ENCODE measurements at places on chromosomes 5 and 9. TPM values are rescaled to one million over a fixed set of nuclear protein-coding genes. Genes with fewer than 3 reads are reported as not detected.

The BSPRY gene
- total RNA-seq: not detected

The SPATA31E1 gene
- total RNA-seq: not detected

The SLC34A1 gene
- not detected for total RNA-seq

The ANKRD55 gene
- total RNA-seq: 24.4 TPM

The CCDC112 gene
- total RNA-seq: 3.9 TPM

DNA sequence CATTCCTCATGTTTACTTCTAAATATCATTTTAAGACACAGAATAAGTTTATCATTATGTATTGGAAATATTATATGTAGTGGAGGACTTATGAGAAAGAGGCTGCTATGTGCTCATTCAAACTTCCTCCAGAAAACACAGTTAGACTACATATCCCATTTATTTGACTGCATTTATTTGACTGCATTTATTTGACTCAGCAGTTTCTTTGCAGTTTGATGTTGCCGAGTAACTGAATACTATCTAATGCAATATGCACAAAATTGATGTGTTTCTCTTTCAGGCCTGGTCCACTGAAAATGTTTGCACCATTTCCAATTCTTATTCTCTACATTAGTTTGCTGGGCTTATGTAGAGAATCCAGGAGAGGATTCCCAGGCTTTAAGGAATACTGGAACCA lies 89.9 kb upstream of the FBN2 start:
- DNase-seq: no peak

- no peak for DNase-seq
Measured at GRCh38 chr9:92680166-92681119, 10.5 kb upstream of the IPPK start.

DNA sequence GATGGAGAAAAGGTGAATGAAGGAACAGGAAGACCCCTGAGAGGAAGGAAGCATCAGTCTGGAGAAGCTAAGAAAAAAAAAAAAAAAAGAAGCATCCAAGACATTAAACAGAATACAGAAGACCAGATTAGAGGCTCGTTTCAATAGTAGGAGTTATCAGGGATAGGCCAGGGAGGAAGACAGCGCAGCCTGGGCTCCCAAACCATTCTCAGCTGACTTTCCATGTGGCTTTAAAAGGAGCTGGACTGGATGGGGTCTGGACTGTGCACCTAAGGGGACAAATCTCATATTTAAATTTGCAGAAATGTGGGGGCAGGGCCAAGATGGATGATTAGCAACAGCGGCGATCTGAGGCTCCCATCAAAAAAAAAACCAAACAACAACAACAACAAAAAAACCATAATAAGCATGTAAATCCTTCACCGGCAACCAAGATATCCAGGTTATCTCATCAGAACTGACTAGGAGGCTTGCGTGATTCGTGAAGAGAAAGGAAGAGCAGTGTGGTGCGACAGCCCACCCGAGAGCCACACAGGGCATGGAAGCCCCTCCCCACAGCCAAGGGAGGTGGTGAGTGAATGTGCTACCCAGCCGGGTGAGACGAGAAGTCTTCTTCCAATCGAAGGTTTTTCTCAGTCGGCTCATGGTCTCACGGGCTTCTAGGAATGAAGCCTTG lies 114.9 kb upstream of the ADAMTS16 start:
- DNase-seq: no peak

DNA sequence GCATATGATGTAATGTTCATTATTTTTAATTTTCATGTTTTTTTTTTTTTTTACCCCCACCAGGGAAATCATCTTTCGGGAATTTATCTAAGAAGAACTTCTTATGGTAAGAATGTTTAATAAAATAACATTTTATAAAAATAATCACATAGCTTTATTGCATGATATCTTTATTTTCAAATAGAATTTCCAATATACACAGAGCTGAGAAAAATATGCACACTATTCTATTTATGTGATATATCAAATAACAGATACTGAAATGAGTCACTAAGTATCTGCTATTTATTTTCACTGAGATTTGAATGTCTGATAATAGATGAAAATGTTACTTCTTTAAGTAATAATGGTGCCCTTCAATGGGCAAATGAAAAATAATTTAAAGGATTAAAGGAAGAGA lies 1217.3 kb downstream of the MAT2B start:
- DNase-seq: no peak

DNA sequence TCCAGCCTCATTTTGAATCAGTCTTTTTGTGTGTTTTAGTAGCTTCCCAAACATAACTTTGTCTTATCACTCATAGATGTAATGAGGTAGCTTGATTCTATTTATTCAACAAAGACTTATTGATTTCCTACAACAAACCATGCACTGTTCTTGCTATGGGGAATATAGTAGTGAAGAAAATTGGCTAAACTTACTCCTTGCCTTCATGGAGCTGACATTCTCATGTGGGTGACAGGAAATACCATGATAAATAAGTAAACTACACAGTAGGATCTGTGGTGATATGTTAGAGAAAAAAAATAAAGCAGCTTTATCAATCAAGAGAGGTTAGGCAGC lies 255.7 kb upstream of the TNC start:
- DNase-seq: no peak

DNA sequence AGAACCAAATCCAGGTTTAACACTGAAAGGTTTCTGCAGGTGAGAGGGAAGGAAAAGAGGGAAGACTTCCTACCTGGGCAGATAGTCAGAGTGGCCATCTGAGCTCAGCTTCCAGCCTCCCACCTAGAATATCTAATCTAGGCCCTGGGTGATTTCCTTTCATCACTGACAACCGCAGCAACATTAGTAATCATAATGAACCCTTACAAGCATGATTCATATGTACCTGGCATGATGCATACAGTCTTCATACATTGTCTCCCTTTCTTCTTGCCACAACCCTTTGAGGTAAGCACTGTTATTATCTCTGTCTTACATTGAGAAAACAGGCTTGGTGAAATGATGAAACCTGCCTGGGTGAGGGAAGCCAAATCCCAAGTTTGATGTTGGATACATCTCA lies 13.5 kb downstream of the AFAP1L1 start:
- DNase-seq: no peak

- no peak for DNase-seq
Measured at GRCh38 chr5:2029206-2029605, 146.5 kb upstream of the IRX4 start.

DNA sequence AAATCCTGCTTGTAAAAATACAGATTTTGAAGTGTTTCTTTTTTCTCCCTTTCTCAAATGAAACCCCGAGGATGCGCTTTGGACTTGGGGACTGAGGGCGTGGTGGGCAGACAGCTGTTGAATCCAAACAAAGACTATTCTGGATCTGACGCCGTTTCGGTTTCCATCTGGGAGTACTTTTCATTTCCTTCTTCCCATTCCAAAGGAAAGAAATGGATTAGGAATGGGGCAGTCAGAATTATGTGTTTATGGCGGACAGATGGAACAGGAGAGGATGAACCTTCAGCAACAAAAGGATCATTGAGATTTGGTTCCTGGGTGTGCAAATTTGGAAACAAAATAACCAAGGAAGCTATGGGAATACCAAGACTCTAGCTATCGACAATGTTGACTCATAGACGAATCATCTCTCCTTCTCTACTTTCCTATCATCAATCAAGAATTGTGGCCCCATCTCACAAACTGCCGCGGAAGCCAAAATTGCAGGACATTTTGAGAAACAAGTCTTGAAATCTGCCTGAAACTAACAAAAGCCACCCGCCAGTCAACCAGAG lies 300.6 kb downstream of the PARP8 start:
- no peak for DNase-seq

- no peak for DNase-seq
Measured at GRCh38 chr5:31502506-31502905, 29.4 kb downstream of the DROSHA start.

DNA sequence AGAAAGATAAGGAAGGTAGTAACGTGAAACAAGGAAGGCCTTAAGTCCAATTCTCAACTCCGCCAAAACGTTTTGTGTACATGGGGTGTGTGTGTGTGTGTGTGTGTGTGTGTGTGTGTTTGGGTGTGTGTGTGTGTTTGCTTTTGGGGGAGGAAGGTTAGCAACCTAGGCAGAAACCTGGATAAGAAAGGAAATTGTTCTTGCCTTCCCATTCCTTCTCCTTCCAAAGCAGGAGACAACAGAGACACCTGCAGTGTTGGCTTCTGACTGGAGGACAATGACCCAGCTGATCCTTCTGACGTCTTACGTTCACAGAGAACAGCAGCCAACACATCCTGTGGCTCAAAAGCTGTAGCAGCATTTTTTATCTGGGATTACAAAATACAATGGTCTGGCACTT lies 4.1 kb upstream of the CCNG1 start:
- no peak for DNase-seq

GRCh38 chr9:98311541-98311940 lies 56.1 kb upstream of the TBC1D2 start:
- no peak for DNase-seq

DNA sequence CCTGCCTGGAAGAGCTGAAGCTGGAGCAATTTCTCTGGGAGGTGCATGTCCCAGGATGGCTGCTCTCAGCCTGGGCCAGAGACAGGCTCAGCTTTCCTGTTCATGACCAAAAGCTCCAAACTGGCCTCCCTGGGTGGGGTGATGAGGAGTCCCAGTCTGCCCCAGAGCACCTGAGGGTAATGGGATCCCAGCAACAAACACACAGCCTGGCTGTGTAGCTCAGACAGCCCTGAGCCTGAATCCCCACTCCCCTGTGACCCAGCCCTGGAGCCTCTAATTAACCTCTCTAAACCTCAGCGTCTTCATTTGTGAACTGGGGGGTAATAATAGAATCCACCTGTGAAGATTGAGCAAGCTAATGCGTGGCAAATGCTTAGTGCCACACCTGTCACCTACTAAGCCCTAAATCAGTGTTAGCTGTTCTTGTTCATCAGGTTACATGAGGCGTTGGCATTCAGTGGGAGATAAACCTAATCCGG lies 67.5 kb downstream of the HSPA4 start:
- DNase-seq: no peak

DNA sequence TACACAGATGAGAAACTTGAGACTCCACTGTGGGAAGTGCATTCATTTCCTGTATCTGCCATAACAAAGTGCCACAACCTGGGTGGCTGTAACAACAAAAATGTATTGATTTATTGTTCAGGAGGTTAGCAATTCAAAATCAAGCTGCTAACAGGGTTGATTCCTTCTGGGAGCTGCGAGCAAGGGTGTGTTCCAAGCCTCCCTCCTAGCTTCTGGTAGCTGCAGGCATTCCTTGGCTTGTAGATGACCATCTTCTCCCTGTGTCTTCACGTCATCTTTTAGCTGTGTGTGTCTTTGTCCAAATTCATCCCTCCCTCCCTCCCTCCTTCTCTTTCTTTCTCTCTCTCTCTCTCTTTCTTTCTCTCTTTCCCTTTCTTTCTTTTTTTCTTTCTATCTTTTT lies 258.1 kb downstream of the MSX2 start:
- DNase-seq: no peak
